Left ventricle myocardium inferior (tissue), 1 donor: ENCODE measurements at places on chromosomes 4 and X. TPM values are rescaled to one million over a fixed set of nuclear protein-coding genes. Genes with fewer than 3 reads are reported as not detected.

DNA sequence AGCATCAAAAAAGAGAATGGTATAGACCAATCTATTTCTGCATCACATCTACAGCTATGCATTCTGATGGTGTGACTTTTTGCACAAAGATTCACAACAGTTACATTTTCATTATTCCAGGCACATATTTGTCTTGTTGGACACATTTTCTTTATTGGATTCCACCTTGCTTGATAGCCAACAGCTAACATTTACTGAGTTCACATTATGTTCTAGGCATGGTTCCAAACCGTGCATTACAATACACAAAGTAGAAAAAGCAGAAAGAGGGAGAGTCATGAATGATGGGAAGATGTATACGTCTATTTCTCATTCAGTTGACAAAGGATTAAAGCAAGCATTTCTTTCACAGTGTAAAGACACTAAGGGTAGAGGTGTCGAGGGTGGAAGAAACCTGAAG lies 22.9 kb upstream of the CLGN start:
- no peak for DNase-seq

TCEAL5 gene
- 0.19 TPM for total RNA-seq

SH3BP2 gene
- total RNA-seq: 24.7 TPM

GRCh38 chr4:153210727-153211126 lies 6.5 kb downstream of the TRIM2 start:
- DNase-seq: no peak

DNA sequence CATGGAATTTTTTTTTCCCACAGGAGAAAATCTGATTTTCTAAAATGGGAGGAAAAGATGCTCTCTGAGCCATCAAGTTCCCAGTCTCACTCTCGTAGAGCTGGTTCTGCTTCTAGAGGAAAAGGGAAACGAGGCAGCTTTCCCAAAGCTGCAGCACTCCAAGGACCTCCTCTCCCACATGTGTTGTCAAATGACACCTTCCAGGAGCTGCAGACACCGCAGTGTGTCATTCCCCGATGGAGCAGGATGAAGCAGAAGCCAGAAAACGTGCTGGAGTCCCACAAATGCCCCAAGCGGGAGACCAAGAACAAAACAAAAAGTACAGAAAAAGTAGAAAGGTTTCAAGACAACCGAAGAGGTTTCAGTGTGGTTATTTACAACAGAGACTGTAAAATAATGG lies 348.1 kb downstream of the ARHGAP10 start:
- no peak for DNase-seq

EXOC1 gene
- 20.3 TPM for total RNA-seq

GRCh38 chrX:152136312-152136711 lies 2.1 kb downstream of the MAGEA10 start:
- no peak for DNase-seq

XAGE1A gene
- total RNA-seq: not detected

DNA sequence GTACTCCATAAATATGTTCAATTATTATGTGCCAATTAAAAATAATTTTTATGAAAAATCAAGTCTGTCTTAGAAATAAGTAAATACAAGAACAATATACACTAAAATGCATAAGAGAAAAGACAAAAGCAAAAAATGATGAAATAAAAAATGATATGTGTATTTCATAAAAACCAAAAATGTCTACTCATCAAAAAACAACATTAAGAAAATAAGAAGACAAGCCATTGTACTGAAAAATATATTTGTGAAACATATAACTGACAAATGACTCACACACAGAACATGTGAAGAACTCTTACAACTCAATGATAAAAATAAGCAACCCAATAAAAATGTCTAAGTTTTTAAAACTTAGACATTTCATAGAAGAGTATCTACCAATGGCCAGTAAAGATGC lies 34.1 kb upstream of the ENOX2 start:
- no peak for DNase-seq

- no peak for DNase-seq
Observed at GRCh38 chrX:10750581-10750980, 130.2 kb upstream of the MID1 start.

DAPP1 gene
- 0.74 TPM for total RNA-seq

DNA sequence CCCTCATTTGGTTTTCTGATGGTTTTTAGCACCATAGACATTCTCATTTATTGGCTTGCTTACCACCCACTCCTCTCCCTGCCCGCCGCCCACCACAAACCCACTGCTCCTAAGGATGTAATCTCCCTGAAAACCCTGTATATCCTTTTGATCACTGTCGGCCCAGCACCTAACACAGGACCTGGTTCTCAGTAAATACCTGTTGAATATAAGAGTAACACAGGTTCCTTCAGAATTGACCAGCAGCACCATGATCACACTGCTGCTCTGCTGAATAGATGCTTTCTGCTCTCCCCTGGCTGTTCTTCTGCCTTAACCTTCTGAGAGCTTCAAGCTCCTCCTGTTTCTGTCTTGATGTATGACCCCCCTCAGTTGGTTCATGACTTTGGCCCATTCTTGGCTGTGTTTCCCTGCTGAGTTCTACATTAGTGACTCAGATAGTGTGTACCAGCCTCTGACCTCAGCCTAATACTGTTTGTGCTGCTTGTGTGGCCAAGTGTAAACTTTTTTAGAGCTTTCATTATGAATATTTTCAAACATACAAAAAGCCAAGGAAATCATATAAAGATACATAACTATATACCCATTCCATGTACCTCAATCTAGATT lies 265.3 kb downstream of the FRMPD4 start:
- no peak for DNase-seq

GRCh38 chr4:94038195-94038594 lies 169.5 kb upstream of the SMARCAD1 start:
- DNase-seq: no peak

DNA sequence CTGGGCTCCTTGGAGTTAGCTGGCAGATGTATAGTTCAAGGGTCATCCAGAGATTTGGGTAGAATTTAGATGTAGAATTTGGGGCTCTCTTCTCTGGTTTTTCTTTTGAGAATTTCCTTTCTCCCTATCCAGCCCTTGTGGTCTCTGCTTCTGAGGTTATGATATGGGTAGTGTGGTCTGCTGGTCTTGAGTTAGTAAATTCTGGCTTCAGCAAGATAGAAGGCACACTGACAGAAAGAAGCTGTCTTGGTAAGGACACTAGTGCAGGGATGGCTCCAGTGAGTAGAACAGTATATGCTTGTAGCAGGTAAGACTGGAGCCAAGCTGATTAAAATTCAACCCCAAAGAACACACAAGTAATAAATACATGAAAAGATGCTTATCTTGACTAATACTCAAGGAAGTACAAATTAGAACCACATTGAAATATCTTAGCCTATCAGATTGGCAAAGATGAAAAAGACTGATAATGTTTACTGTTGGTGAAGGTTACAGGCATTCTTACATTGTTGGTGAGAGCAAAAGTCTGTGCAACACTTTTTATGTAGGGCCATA lies 2.1 kb upstream of the IL9R start:
- DNase-seq: no peak

- no peak for DNase-seq
Observed at GRCh38 chrX:154372612-154373022, 1.8 kb downstream of the FLNA start.

DNA sequence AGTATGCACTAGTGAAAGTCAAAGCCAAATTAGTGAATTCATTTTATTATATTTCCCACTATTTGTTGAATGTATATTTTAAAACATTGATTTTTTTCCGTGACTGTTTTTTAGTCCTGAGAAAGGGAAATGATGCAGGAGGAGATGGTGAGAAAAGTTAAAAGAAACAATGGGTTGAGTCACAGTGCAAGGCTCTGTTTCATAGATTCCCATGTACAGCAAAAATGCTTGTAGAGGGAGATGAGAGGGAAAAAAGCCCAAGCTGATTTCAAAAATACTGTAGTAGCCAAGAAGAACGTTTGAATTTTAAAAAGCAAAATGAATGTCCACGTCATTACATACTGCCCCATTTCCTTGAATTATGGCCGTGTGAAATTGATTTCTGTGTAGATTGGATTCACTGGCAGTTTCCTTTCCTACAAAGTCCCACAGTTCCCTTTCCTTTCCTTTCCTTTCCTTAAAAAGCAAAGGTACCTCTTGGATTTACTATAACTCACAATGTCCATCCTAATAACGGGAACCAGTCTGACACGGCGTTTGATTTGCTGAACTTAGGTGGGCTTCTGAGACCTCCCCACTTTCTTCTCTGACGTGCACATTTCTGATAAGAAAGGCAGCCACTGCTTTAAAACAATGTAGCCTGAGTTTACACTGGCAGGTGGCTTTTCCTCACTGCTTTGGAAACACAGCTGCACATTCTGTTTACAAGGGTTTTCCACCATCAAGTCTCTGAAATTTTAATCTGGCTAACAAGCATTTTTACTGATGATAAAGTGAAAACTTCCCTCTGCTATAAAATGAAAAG lies 63.7 kb downstream of the SPCS3 start:
- no peak for DNase-seq

DNA sequence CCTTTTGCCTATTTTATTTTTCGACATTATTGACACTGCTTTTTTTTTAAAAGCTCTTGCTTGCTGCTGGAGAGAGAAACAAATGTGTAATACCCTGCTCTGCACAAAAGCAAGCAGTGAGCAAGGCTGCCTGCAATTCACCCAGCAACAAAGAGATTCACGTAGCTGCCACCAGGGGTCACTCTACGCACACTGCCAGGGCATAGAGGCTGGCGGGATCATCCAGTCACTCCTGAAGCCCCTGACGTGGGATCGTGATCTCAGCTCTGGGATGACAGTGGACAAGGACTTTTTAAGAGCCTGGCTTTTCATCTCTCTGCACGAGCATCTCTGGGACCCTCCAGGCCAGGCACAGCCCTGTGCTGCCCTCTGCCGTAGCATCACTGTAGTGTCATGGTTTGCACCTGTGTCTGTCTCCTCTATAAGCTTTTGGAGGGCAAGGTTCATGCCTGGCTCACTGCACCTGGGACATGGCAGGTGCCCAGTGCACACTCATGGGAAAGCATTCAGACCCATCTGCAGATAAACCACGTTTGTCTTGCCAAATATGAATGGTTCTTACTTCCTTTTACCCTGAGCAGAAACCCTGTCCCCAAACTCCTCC lies 19.8 kb downstream of the C4orf50 start:
- DNase-seq: no peak

GRCh38 chrX:2889045-2889605 lies 40.0 kb downstream of the ARSD start:
- DNase-seq: no peak

- DNase-seq: no peak
Observed at GRCh38 chr4:141081921-141082395, 51.3 kb downstream of the RNF150 start.

DNA sequence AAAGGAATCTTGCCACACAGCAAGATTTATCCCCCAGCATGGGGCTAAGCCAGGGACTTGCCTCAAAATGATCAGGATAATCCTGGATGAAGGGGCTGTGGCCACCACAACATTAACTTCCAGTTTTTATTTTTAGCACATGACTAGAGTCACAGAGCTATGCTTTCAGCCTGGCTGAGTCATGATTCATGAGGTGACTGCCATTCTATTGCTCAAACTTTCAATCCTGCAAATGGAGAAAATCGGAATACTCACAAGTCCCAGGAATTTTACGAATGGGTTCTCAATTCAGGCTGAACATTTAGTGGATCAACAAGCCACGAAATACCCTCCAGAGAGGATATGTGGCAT lies 70.7 kb upstream of the HPGD start:
- DNase-seq: no peak

DNA sequence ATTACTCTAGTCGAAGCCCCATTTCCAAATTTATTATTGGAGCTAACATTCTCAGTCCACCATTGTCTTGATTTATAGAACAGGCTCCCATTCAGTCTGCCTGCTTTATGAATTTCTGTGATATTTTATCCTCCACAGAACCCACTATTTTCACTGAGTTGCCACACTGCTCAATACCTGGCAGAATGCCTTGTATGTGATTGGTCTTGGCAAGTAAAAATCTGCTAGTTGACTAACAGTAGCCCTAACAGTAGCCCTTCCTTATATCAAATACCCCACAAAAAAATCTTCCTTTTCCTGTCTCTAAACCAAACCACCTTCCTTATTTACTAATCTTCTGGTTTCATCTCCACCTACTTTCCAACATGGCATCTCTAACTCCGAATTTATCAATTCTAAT lies 82.6 kb downstream of the CHM start:
- no peak for DNase-seq

DNA sequence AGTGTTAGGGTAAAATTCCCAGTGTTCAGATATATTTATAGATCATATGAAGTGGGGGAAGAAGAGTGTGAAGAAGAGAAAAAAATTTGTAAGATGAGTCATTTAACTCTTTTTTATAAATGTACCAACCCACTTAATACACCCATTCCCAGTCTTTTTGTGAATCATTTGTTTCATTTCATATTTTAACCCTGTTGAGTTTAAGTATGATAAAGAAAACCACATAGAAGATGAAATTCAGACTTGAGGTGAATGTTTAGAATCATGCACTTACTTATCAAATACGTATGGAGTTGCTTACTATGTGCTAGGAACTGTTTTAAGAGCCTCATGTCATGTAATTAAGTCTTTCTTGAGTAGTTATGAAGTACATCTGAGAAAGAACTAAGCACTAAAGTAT lies 56.6 kb upstream of the DAPP1 start:
- DNase-seq: no peak

SMPX gene
- 726 TPM for total RNA-seq

GRCh38 chrX:48890296-48890925 lies 7.2 kb downstream of the TIMM17B start:
- DNase-seq: no peak

- DNase-seq: no peak
Observed at GRCh38 chrX:115409551-115409950, 120.0 kb downstream of the LUZP4 start.

UGT2B17 gene
- not detected for total RNA-seq

DNA sequence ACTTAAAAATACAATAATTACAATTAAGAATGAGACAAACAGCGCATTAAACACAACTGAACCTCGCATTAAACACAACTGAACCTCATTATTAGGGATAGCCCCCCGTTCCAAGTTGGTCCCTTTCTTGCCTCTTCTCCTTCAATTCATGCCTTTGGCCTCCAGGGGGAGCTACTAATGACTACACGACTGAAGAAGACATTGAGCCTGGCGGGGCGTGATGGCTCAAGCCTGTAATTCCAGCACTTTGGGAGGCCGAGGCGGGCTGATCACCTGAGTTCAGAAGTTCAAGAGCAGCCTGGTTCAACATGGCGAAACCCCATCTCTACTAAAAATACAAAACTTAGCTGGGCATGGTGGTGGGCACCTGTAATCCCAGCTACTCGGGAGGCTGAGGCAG lies 56.4 kb upstream of the NWD2 start:
- DNase-seq: no peak

DNA sequence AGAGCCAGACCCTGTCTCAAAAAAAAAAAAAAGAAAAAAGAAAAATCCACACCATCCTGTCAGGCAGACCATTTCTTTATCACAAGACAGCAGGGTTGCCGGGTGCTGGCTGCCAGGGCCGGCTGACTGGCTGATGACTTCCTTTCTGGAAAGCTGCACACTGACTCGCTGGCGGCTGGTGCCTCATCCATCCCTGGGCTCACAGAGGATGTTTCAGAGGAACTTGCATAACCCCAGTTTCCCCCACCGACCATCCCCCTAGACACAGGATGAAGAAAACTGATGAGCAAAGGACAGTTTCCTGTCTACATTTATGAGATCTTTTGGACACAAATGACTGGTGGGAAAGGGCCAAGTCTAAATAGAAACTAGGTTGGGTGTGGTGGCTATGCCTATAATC lies 14.1 kb downstream of the HPSE start:
- peak; percentile 53 for DNase-seq

CDX4 gene
- total RNA-seq: not detected
